ENCODE measurements at places on chromosomes 2 and 18.

GRCh38 chr2:46434851-46435273 lies 44.5 kb upstream of the TMEM247 start:
- DNase-seq: no peak

- no peak for DNase-seq
Measured at GRCh38 chr2:198913394-198914152, 544.2 kb downstream of the SATB2 start.

DNA sequence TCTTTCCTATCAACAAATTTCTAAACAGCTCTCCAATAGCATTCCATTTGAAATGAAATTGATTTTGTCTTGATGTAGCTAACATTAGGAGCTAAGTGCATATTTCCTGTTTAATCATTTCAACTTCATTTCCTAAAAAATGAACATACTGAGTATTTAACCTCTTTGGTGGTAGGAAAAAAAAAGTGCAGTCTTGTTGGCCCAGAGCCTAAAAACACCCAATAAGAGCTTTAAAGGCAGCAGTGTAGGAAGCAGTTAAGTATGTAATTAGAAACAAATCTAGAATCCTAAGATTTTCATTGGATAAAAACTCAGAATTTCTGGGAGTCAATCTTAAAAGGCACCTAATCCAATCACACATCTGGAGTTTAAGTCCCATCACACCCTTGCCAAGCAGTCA lies 71.0 kb upstream of the RBMS1 start:
- DNase-seq: no peak

DNA sequence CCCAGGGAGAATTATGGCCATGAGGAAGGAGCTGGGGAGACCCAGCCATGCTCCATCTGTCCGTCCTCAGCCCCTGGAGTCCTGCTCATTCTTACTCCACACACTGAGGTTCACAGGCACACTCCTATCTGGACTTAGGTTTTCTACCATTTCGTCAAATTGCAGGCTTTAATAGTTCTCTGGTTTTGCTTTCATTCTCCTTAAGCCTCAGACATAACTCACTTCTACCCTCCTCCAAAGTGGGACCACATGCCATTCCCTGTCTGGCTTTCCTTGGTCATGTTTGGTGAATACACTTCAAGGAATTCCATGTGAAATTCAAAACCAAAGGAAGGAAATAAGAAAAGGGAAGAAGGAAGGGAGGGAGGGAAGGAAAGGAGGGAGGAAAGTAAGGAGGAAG lies 115.7 kb downstream of the CMPK2 start:
- no peak for DNase-seq

GRCh38 chr2:3266925-3267867 lies 110.4 kb downstream of the EIPR1 start:
- DNase-seq: no peak

- no peak for DNase-seq
Measured at GRCh38 chr18:68262690-68263294, 452.1 kb downstream of the TMX3 start.

DNA sequence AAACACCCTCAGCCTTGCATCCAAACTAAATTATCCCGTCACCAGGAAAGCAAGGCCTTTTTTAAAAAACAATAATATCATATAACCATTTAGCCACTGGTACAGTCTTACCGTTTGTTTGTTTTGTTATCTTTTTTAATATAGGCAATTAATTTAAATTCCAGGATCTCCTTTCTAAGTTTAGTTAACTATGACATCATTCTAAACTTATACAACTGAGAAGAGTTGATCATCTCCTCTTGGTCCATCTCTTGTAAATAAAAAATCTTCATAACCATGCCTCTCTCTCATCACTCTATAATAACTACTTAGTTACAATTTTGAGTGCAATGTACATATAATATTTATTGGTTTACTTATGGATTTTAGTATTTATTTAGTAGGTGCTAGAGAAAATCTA lies 46.2 kb downstream of the RND3 start:
- DNase-seq: no peak

GRCh38 chr18:32483002-32483401 lies 12.3 kb upstream of the GAREM1 start:
- no peak for DNase-seq

- DNase-seq: no peak
Measured at GRCh38 chr18:5447442-5447841, 96.4 kb downstream of the EPB41L3 start.

GRCh38 chr2:224925810-224926100 lies 116.5 kb downstream of the DOCK10 start:
- DNase-seq: no peak

GRCh38 chr2:132733094-132733493 lies 63.1 kb upstream of the LYPD1 start:
- no peak for DNase-seq

GRCh38 chr2:60247471-60247870 lies 306.0 kb downstream of the BCL11A start:
- no peak for DNase-seq

GRCh38 chr2:81895620-81896250 lies 1591.2 kb upstream of the LRRTM1 start:
- DNase-seq: no peak

DNA sequence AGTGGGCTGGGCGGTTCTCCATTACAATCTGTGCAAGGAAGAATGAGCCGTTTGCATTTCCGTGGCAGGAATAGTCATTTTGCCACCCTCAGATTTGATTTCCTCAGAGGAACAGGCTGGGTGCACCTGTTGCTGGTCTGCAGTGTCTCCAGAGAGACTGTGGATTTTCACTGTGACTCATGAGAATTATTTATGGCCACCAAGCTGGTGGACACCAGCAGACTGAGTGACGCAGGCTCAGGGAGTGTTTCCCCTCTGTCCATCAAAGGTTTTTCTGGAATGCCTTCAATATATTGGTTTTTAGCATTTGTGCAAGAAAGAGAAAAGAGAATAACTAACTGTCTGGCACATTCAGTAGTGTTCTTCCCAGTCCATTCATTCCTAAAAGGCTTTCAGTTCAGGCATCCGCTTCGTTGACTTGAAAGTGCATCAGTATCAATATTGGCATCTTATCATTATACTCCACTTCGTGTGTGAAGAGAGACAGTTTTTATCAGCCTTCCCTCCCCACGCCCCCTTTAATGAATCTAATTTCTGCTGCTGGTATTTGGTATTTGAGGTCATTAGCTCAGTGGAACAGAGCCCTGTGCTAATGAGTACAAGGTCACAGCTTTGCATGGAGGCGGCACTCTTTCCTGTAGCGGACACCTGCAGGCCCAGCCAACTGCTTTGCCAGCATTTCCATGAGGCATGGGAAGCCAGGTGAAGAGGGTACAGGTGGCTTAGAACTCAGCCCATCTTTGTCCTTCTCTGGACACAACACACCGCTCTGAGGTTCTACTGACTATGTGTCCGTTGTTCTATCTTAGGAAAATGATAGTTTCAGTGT lies 39.9 kb downstream of the PRKCE start:
- DNase-seq: no peak

GRCh38 chr2:53652131-53652530 lies 115.5 kb upstream of the CHAC2 start:
- DNase-seq: no peak

- DNase-seq: no peak
Measured at GRCh38 chr18:2087877-2088673, 483.2 kb downstream of the METTL4 start.

DNA sequence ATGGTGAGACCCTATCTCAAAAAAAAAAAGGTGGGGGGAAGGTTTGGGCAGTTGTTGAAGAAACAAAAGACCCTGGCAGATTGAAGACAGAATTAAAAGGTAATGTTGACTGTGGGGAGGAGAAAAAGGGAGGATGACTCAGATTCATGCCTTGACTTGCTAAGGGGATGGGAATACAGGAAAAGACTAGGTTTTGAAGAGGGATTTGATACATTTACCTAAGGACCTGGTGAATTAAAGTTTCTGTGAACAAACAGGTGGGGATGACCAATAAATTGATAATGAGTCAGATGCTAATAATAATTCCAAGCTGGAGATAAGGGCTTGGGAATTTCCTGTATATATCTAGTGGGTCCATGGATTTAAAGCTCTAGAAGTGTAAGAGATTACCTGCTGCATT lies 27.6 kb downstream of the TTR start:
- no peak for DNase-seq
